ENCODE measurements at places on chromosomes 6 and 20. TPM values are rescaled to one million over a fixed set of nuclear protein-coding genes. Genes with fewer than 3 reads are reported as not detected.

Gene COL20A1
- total RNA-seq = not detected

DNA sequence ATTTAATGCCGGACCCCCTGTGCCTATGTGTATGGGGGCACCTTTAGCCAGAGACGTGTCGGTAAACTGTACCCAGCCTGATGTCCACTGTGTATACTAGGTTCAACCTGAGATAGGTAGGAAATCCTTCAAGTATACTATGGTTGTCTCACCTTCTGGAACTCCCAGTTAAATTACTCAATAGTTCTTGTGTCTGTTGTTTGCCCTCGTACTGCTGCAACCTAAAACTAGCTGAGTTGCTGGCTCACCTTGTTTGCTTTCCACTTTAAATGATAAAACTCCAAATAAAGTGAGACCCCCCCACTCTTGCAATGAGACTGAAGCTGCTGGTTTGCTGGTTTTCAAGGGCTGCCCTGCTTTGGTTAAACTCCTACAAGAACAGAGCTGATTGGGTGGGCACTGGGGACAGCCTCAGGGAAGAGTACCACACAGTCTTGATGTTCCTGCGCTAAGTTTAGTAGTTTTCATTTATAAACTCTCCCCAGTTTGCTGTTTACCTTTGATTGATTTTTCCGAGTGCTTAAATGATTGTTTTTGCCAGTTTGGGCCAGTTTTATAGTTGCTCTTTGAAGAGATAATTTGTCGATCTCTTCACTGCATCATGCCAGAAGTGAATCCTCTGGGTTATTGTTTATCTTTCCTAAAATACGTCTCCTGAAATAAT lies 1281.8 kb upstream of the MAP3K7 start:
- no peaks in the 10 kb centered on the region for H3K36me3 ChIP-seq
- no peak for DNase-seq
- no peaks in the 10 kb centered on the region for H3K4me1 ChIP-seq
- no peak overlapping the region for H3K4me3 ChIP-seq

DNA sequence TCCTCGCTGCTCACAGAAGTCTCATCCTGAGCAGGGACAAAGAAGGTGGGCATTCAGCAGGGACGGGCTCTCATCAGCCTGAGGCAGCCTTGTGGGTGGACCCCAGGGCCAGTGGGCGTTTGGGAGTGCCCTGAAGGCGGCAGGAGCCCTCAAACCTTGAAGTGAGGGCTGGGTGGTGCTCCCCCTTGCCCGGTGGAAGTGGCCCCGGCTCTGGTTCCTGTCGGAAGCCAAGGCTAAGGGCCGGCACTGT lies 110.5 kb downstream of the NOL4L start:
- H3K4me1 ChIP-seq = peaks cover 29% of the 10 kb centered on the region
- H3K27me3 ChIP-seq = no peaks in the 10 kb centered on the region

Gene CUL7
- 27.5 TPM for total RNA-seq

DNA sequence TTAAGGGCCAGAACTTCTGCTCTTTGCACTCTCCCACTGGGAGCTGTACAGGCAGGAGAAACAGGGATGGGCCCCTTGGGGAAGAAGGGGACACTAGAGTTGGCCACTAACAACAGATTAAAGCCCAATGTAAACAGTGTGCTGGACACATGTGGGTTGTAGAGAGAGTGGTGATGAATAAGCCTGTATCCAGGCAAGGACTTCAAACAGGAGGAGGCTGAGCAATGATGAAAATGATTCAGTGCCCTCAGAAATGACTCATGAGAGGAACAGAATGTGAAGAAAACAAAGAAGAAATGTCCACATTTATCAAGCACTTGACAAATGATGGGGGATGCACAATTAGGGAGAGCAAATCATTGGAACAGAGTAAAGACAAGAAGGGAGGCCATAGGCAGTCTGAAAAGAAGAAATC lies 242.3 kb downstream of the TBX18 start:
- no peaks in the 10 kb centered on the region for H3K4me1 ChIP-seq
- no peak overlapping the region for H3K27ac ChIP-seq
- no peak overlapping the region for H3K4me3 ChIP-seq
- no peaks in the 10 kb centered on the region for H3K36me3 ChIP-seq

Gene TEAD3
- 35.1 TPM for total RNA-seq

GRCh38 chr20:23047738-23048214 lies 1.7 kb downstream of the THBD start:
- H3K27ac ChIP-seq = no peak overlapping the region
- peak overlapping the region; percentile 36 for H3K4me3 ChIP-seq
- H3K36me3 ChIP-seq = no peaks in the 10 kb centered on the region
- DNase-seq = no peak

GRCh38 chr6:123804014-123804786 lies 535 bp downstream of the NKAIN2 start:
- H3K4me3 ChIP-seq = no peak overlapping the region
- no peak overlapping the region for H3K27ac ChIP-seq
- no peaks in the 10 kb centered on the region for H3K36me3 ChIP-seq
- no peak for DNase-seq

DNA sequence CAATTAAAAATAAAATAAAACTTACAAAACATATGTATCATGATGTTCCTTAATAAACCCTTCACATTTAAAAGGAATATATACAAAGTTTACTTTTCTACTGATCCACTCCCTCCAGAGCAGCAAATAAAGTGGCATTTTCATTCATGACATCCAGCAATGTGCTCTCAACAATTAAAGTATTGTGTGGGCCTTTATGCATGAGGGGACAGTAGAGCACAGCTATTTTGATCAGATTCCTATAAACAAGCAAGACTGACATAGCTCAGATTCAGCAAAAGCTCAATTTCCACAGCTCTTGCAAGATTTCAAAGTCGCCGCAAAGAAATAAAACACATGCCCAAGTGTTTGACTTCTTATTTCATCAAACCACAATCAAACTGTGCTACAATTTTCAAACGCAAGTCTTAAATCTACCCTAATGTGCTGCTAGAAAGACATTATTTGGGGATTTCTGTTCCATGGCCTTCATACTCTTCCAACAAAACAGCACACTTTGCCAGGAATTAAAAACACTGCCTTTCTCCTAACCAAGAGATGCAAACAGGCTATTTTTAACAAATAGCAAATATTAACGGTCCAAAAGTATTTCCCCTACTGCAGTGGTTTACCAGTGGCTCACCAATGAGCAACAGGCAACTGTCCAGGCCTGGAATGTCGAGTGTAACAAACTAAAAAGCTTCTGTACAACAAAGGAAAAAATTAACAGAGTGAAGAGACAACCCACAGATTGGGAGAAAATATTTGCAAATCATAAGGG lies 52.3 kb downstream of the MBOAT1 start:
- peak overlapping the region; percentile 32 for H3K27ac ChIP-seq
- H3K4me1 ChIP-seq = peaks cover 11% of the 10 kb centered on the region
- H3K36me3 ChIP-seq = no peaks in the 10 kb centered on the region
- H3K4me3 ChIP-seq = no peak overlapping the region
- H3K27me3 ChIP-seq = no peaks in the 10 kb centered on the region

DNA sequence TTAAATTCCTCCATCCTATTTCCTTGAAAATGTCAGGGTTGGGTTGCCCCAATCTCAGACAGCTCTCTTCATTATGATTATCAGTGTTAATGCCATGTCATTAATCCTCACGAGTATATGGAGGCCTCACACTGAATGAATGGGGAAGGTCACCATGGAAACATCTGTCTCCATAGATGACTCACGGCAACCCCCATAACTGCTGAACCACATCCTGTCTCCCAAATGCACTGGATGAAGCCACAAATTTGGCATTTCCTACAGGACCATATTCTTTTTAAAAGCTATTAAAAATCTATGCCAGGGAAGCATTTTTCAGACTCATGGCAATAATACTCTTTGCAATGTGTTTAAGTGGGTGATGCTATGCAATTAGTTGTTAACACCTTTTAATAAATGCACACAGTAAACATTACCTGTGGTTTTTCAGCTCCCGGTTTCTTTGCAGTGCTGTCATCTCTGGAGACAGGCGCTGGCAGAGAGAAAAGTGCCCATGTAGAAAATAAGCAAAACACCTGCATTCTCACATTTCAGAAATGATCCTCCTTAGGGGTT lies 80.1 kb upstream of the PTPRK start:
- H3K36me3 ChIP-seq = no peaks in the 10 kb centered on the region
- DNase-seq = no peak
- no peak overlapping the region for H3K27ac ChIP-seq
- H3K4me3 ChIP-seq = no peak overlapping the region

Gene RSPH4A
- total RNA-seq = 2.3 TPM

DNA sequence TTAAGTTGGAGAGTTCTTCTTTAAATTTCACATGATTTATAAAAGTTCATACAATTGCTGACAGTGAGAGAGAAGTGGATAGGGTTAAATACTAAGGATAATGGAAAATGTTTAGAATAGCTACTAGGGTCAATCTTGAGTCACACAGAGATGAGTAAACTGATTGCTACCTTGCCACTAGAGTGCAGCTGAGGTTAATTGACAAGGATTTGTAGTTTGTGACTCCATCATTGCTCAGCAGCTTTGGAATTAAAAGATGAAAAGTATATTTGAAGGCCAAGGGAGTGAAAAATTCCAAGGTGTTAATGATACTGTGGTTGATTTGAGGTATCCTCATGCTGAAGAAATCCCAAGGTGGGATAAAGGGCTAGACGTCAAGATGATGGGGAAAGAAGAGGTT lies 524.0 kb downstream of the UTRN start:
- no peak overlapping the region for H3K27ac ChIP-seq
- DNase-seq = no peak
- H3K27me3 ChIP-seq = no peaks in the 10 kb centered on the region
- H3K4me3 ChIP-seq = no peak overlapping the region
- no peaks in the 10 kb centered on the region for H3K36me3 ChIP-seq

DNA sequence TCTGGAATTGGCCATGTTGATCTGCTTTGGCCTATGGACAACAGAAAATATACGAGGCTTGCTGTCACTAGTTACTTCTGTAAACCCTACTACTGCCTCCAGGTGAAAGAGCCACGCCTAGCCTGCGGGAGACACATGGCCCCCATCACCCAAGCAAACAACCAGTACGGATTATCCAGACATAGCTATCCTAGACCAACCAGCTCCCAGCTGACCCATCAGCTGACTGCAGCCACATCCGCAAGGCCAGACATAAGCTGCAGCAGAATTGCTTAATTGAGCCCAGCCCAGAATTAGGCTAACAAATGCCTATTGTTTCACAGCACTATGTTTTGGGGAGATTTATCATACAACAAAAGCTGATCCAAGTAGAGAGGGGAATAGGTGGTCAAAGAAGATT lies 13.5 kb downstream of the REV3L start:
- H3K27ac ChIP-seq = no peak overlapping the region
- H3K36me3 ChIP-seq = no peaks in the 10 kb centered on the region
- no peak overlapping the region for H3K4me3 ChIP-seq
- H3K27me3 ChIP-seq = no peaks in the 10 kb centered on the region
- DNase-seq = no peak
- peaks cover 3% of the 10 kb centered on the region for H3K4me1 ChIP-seq

- no peak overlapping the region for H3K4me3 ChIP-seq
- no peak overlapping the region for H3K27ac ChIP-seq
- H3K27me3 ChIP-seq = no peaks in the 10 kb centered on the region
- H3K4me1 ChIP-seq = no peaks in the 10 kb centered on the region
Measured at GRCh38 chr6:37207903-37208456, 38.0 kb downstream of the PIM1 start.

- no peak for DNase-seq
- H3K27me3 ChIP-seq = no peaks in the 10 kb centered on the region
- H3K27ac ChIP-seq = no peak overlapping the region
- no peaks in the 10 kb centered on the region for H3K36me3 ChIP-seq
- no peak overlapping the region for H3K4me3 ChIP-seq
Measured at GRCh38 chr6:162187168-162187935, 540.2 kb downstream of the PRKN start.

- H3K27me3 ChIP-seq = no peaks in the 10 kb centered on the region
- DNase-seq = no peak
- H3K27ac ChIP-seq = no peak overlapping the region
- no peak overlapping the region for H3K4me3 ChIP-seq
- H3K4me1 ChIP-seq = peaks cover 9% of the 10 kb centered on the region
- no peaks in the 10 kb centered on the region for H3K36me3 ChIP-seq
Measured at GRCh38 chr20:62764156-62764935, 31.9 kb upstream of the MRGBP start.

DNA sequence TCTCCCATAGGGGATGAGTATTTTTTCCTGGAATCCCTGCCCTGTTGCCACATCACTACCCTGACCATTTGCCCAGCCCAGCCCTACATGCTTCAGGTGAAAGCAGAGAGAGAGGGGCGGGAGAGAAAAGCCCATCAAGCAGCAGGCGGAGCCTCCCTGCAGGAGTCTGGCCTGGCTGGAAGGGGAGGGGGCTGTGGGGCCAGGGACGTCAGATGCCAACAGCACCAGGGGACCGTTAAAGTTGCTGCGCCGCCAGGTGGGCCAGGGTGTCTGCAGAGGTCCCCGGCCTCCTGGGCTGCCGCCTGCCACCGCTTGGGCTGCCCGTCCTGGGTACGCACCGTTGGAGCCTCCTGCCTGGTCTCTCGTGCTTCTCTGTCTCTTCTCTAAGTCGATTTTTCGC lies 757 bp upstream of the R3HDML start:
- H3K27me3 ChIP-seq = no peaks in the 10 kb centered on the region
- H3K36me3 ChIP-seq = no peaks in the 10 kb centered on the region
- no peaks in the 10 kb centered on the region for H3K4me1 ChIP-seq

Gene GPR63
- total RNA-seq = 1.7 TPM

DNA sequence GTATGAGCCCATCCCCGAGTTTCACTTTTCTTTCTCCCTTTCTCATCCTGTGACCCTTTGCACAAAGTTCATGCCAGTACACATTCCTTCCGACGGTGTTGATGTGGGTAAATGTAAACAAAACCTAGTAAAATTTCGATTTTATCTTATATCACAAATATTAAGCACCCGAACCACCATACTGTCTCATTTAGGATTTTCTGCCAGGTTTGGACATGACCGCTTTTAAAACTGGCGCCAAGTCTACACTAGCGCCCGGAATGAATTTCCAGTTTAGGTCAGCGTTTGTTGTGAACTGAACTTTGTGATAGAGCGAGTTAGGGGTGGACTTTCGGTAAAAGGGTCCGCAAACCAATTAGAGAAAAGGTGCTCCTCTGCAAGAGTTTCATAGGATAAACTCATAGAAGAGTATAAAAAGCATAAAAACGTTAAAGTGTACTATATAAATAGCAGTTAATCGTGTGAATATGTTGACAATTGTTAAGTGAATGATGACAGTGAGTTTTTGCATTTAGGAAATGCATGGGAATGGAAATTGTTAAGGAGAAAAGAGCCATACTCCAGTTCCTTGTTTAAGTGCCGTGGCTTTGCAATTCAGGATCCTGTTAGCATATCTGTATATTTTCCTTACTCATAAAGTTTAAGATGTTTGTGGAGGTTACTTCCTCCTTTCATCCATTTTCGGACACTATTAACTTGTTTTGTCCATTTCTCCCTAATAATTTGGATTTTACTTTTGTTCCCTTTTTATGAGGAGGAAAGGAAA lies 937 bp downstream of the AKAP7 start:
- H3K27ac ChIP-seq = peak overlapping the region; percentile 95
- DNase-seq = no peak
- H3K4me1 ChIP-seq = peaks cover 3% of the 10 kb centered on the region
- H3K4me3 ChIP-seq = peak overlapping the region; percentile 77

DNA sequence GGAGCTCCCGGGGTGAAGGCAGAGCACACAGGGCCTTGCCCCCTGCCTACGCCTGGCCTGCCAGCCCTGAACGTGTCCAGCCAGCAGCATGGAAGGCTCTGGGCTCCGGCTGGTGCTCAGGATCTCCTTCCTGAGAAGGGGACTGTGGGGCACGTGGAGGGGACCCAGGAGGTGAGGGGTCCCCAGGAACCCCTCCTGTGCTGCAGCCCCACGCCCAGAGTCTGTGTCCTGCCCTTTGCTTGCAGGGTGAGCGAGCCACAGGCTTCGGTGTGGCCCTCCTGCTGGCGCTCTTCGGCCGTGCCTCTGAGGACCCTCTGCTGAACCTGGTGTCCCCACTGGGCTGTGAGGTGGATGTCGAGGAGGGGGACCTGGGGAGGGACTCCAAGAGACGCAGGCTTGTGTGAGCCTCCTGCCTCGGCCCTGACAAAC lies 22.3 kb downstream of the NPEPL1 start:
- H3K4me1 ChIP-seq = no peaks in the 10 kb centered on the region
- H3K36me3 ChIP-seq = no peaks in the 10 kb centered on the region
- peak; percentile 6 for DNase-seq
- no peaks in the 10 kb centered on the region for H3K27me3 ChIP-seq
- H3K27ac ChIP-seq = no peak overlapping the region
